ENCODE measurements at places on chromosomes 16 and 17.

DNA sequence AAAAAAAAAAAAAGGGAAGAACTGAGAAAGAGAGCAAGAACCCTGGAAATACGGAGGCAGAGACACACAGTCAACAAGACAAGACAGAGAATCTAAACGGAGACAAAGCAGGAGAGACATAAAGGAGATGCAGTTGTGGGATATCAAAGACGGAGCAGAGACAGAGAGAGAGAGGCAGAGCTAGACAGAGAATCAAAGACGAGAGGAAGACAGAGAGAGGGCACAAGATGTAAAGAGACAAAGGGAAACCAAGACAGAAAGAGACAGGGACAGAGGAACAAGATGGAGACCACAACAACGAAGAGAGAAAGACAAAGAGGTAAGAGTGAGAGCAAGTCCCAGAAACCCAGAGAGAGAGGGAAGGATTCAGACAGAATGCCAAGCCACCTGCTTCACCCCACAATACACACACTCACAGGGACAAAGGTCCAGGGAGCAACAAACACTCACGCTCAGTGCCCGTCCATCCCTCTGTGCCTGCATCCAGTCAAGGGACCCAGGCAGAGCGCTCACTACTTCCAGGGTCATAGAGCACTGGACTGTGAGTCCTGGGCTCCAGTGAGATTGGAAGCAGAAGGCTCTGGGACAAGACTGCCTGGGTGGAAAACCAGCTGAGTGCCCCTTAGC is 88.9 kb downstream of the C16orf78 start:
- no peak for DNase-seq

GRCh38 chr17:3704931-3705717 is 9.2 kb upstream of the P2RX5 start:
- DNase-seq = no peak

- DNase-seq = peak; percentile 90
Measured at GRCh38 chr17:50210240-50211225, 9.1 kb upstream of the COL1A1 start.

DNA sequence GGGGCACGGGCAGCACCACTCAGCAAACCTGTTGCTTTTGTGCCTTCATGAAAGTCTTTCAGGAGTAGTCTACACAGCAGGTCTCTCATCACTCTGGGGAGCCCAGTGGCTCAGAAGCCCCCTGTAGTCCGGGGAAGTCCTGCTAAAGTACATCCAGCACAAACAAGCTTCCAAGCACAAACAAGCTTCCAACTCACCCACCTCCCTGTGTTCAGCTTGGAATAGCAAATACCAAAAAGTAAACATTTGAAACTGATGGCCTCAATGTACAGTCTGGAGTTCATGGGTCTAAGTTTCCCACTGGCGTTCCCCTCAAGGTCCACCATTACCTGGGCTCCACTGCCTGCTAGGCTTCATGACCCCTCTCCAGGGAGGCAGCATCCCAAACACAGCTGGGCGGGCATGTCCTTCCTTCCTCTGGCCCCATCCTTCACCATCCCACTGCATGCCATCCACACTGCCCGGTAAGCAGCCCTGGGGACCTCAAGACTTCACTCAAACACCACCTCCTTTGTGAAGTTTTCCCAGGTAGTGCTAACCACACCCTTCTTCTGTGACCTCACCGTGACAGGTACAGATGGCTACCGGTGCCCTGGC is 62.8 kb upstream of the SIAH1 start:
- no peak for DNase-seq

GRCh38 chr16:67490335-67491096 is 7.2 kb upstream of the AGRP start:
- no peak for DNase-seq

DNA sequence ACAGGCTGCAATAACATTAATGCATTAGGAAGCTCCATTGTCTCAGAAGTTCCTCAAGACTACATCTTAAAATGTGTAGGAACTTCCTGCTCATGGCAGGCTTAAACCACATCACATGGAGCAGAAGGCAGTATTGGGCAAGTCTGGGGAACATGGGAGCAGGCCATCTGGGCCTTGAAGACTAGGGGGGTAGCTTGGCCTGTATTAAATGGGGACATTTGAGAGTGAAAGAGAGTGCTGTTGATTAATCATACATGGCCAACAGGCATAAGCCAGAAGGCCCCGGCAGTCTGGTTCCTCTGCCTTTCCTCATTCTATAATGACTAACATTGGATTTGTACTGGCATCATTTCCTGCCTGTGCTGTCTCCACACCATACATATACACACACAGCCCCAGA is 25.2 kb upstream of the SLC5A11 start:
- DNase-seq = peak; percentile 42

- DNase-seq = peak; percentile 70
Measured at GRCh38 chr17:78986649-78987328, 7.1 kb upstream of the LGALS3BP start.

GRCh38 chr17:18362698-18363100 is 651 bp downstream of the SHMT1 start:
- DNase-seq = peak; percentile 82

DNA sequence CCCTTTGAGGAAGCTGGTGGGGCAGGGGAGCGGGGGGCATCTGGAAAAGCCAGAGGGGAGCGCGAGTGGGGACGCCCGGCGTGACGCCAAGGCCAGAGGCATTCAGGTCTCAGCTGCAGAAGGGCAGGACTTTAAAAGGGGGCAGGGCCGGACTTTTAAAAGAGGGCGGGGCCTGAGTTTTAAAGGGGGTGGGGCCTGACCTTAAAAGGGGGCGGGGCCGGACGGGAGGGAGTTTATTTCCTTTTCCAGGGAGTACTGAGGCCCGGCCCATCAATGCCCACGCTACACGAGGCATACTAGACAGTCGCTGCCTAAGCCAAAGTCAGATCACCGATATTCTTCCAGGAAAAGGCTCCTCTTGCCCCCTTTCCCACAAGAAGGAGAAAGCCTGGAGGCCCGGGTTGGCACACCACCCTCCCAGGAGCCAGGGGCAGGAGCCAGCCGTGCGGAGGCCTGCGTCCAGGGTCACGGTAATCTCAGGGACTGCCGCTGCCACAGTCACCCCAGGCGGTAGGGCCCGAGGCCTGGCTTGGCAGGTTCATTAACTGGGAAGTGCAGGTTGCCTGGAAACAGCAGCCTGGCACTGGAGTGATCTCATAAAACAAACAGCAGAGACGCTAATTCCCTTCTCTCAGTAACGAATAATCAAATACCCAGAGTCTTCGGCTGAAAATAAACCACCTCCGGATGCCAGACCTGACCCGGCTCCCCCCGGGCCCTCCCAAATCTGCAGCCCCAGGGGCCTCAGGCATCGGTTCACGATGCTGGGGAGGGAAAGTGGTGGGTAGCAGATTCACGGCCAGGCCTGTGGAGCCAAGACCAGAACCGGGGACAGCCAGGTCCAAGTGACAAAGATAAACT is 90.7 kb downstream of the TIMM22 start:
- DNase-seq = peak; percentile 94

GRCh38 chr16:78659668-78660217 is 560.3 kb downstream of the WWOX start:
- DNase-seq = no peak

GRCh38 chr16:22799113-22799512 is 14.8 kb upstream of the HS3ST2 start:
- DNase-seq = no peak

GRCh38 chr17:64599187-64599676 is 62.9 kb downstream of the SMURF2 start:
- DNase-seq = no peak

DNA sequence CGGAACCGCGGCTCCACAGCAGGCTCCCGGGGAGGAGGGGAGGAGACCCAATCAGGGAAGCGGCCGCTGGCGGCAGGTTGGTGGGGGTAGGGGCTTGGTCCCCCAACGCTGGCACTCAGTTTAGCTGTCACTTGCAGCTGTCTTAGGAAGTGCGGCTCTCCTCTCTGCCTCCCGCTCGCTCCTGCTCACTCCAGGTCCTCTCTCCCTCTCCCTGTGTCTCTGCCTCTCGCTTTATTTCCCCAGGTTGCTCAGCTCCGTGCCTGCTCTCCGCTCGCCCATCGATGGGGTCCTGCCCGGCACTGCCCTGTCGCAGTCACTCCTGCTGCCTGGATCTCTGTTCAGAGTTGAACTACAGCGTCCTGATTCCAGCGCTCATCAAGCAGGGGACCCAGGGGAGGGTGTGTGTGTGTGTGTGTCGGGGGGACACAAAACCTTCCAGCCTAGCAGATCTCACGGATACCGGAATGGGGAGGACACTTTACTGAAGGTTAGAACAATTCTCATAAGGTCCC is 145.6 kb downstream of the ENGASE start:
- no peak for DNase-seq

DNA sequence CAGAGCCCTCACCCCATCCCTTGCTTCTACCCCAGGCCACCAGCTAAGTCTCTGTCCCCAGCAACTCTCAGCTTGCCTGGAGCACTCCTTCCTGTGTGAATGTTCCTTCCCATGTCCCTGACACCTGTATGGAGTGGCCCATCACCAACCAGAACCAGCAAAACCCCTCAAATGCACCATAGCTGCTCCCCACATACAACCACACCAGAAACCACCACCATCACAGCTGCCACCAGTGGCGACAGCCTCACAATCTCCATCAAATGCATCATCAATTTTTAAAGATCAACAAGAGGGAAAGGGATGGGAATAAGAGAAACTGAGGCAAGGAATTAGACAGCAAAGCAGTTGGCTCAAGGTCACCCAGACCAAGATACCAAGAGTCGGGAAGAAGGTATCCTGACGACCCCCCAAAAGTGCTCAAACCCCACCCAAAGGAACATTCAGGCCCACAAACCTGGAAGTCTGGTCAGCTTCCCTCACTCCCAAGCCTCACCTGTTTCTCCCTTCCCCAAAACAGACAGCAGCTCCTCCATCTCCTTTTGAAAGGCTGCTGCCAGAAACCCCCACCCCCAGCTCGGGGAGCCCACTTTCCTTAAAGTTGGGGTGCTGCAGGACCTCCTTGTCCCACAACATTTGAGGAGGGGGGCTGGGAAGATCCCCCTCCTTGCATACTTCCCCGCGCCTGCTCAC is 1.8 kb downstream of the SRCIN1 start:
- no peak for DNase-seq

- no peak for DNase-seq
Measured at GRCh38 chr16:2273484-2273883, 5.6 kb upstream of the RNPS1 start.

- DNase-seq = no peak
Measured at GRCh38 chr16:76897816-76898215, 293.2 kb upstream of the MON1B start.

GRCh38 chr16:70685938-70686375 is at the start of gene MTSS2:
Gene MTSS2 (minus strand): TSS chr16:70686053. CDS start chr16:70685791, 262 bp downstream.
- DNase-seq = peak; percentile 66

- DNase-seq = no peak
Measured at GRCh38 chr16:84485255-84486010, 19.0 kb downstream of the MEAK7 start.

DNA sequence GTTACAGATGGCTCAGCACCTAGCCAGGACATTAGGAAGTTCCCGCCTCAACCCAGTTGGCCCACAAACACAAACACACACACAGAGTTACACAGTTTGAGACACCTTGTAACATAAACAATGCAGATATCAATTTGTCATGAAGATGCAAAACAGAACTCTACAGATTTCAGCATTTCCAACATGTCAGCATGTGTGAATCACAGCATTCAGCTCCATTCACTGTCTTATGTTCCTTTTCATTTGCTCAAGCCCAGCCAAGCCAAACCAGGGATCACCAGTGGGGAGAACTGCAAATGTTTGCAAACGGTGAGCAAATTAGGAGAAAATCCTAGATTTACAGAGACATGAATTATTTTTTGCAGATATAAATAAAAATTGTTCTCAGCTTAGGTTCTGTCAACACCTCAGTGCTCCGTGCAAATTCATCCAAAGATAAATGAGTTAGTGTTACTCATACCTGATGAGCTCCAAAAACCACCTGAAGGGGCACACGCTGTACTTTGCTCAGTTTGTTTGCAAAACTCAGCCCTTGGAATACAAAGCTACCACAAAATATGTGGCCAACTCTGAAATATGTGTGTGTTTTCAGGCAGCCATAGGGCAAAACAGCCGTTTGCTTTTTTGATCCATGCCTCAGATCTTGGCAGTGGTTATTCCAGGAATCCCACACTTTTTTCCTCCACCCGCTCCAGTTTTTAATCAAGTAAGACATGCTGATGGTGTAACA is 16.3 kb upstream of the COX10 start:
- DNase-seq = no peak

GRCh38 chr16:10514369-10515055 is 65.9 kb downstream of the EMP2 start:
- peak; percentile 55 for DNase-seq

DNA sequence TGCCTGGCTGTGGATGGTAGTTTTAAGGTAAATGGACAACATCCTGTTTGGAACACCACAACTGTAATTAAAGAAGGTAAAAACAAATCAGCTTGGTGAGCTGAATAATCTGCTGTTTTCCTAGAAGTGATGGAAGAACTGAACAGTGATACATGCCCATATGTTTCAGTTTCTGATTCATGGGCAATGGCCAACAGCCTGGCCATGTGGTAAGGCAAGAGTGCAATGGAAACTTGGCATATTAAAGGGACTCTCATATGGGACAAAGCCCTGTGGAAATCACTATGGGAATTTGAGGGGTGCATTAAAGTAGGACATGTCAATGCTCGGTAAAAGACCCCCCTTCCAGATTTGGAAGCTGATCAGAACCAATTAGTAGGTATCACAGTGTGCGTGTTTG is 37.8 kb downstream of the IKZF3 start:
- DNase-seq = no peak

- no peak for DNase-seq
Measured at GRCh38 chr16:17414421-17414820, 56.3 kb downstream of the XYLT1 start.

DNA sequence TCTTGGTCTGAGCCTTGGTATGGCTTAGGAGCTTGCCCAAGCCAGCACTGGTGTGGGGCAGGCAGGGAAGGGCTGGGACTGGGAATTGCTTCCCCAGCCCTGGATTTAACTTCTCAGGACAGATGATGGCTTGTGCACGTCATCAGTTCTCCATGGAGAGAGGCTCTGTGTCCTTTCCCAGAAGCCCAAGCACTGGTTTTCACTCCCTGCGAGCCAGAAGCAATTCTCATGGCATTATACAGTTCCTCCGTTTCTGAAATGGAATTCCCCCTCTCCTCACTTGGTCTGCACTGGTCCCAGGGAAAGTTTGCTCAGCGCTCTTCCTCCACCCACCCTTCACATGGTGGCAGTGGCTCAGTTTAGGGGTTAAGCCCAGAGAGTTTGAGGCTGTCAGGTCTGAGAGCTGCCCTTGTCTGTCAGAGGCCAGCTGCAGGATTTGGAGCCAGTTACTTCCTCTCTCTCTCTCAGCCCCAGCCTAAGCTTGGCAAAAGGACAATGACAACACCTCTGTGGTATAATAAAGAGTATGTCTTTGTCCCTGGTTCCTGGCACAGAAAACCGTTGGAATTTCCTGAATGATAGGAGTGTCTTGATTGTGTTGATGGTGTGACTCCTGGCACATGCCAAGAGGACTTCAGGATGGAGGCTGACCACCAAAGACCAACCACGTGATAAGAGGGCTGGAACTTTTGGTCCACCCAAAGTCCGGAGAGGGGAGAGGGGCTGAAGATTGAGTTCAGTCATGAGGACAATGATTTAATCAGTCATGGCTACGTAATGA is 219.6 kb upstream of the TNRC6C start:
- DNase-seq = no peak

Data from kidney tubule cell (primary cell).